ENCODE measurements at places on chromosomes 5 and 9.

DNA sequence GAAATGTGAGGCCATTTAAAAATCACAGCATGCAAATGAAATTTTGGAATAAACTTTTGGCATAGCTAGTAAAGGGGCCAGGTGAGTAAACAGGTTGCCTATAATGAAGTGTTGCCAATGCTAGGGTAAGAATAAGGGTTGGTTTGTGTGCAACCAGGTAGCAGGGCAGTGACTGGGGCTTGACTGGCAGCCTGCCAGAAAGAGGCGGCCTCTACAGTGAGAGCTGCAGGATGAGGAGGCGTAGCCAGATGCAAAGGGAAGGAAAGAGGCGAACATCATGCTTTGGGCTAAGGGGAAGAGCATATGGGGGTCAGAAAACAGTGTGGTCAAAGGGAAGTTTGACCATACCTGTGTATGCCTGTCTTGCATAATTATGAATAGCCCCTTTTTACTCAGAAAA, 70.6 kb downstream of the MAST4 start:
- no peak for DNase-seq

- DNase-seq = no peak
Measured at GRCh38 chr5:67106626-67107342, 89.8 kb downstream of the CD180 start.

DNA sequence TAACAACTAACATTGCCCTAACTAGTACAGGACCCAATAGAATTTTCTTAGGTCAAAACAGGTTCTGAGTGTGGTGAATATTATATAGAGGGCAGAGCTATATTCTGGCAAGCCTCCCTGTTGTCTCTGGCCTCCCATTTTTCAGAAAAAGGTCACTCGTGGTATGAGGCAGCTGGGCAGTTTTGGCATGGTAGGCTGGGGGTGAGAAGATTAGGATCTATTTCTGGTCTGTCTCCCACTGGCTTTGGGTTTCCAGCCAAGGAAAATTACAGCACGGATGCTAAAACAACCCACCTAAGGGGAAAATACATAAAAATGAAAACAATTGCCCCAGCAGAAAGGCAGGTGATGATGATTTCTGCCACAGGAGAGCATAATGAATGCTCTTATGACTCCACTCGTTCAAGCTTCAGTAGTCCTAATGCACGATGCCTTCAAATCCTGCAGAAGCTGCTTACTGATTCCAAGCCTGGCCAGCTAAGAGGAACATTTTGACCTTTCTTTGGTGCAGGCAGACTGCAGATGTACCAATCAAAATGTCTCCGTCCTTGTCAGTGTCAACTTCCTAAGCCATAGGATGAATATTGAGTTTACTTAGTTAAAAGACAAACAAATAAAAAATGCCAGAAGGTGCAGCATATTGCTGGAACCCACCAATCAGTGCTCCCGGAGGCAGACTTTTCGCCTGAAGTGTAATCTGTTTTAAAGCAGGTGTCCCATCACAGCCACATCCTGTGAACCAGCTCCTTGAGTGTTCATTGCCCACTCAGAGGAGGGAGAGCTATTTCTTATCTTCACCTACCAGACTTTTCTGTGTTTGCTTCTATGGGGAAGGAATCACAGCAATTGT, 435.4 kb downstream of the ZSWIM6 start:
- DNase-seq = no peak

DNA sequence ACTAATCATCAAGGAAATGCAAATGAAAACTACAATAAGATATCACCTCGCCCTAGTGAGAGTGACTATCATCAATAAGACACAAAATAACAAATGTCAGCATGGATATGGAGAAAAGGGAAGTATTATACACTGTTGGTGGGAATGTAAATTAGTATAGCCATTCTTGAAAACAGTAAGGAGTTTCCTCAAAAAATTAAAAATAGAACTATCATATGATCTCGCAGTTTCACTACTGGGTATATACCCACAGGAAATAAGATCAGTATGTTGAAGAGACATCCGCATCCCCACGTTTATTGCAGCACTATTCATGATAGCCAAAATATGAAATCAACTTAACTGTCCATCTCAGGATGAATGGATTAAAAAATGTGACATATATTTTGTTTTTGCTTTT, 31.6 kb upstream of the STK32A start:
- no peak for DNase-seq

- no peak for DNase-seq
Measured at GRCh38 chr9:105392531-105392930, 55.3 kb upstream of the FSD1L start.

- DNase-seq = no peak
Measured at GRCh38 chr5:65831276-65831675, 95.1 kb upstream of the ERBIN start.

- no peak for DNase-seq
Measured at GRCh38 chr5:170034231-170034630, 53.9 kb upstream of the INSYN2B start.

- DNase-seq = no peak
Measured at GRCh38 chr5:75330404-75330803, 6.6 kb upstream of the HMGCR start.

DNA sequence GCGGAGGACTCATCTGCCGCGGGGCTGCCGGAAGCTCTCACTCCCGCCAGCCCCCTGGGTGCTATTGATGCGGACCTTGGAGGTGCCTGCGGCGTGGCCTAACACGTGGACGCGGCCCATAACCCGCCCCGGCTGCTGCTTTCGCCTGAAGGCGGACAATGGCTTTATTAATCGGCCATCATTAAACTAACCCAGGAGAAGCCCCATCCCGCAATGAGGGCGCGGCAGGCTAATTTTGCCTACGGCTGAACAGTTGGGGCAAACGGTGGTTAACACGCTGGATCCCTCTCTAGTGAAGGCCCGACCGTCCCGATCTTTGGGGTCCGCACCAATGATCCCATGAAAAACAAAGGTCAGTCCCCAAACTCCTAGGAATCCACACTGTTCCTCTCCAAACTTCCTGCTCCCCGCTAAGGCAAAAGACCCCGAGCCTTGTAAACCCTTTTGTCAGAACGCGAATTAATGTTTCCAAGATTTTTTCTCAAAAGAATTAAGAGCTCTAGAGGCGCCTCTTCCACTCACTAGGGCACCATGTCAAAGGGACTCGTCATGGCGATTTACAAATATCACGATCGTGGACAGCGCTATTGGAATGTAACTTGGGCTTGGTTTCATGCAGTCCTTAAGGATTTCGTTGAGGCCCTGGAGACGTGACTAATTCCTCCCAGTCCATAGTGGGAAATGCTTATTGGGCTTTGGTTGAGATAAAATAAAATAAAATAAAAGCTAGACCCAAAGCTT, 193.1 kb downstream of the MEF2C start:
- DNase-seq = no peak

- DNase-seq = no peak
Measured at GRCh38 chr5:145554399-145554798, 280.7 kb downstream of the PRELID2 start.

DNA sequence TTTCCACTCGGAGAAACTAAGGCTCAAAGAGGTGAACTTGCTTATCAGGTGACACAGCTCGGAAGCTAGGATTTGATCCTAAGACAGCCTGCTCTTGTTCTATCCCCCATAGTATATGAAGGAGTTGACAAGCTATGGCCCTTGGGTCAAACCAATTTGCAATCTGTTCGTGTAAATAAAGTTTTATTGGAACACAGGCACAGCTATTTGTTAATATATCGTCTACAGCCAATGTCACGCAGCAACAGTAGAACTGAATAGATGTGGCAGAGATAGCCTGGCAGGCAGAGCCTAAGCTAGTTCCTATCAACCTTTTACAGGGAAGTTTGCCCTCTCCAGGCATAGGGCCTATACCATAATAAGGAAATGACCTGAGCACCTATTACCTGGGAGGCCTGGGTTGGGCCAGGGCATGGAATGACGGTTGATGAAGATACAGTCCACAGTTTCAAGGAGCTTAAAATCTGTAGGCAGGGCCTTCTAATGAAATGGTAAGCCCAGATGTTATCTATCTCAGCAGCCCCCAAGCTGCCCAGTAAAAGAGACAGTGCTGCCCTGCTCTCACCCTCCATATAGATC, 179.0 kb downstream of the TTLL11 start:
- DNase-seq = no peak

- DNase-seq = no peak
Measured at GRCh38 chr5:158117467-158118160, 258.7 kb upstream of the CLINT1 start.

DNA sequence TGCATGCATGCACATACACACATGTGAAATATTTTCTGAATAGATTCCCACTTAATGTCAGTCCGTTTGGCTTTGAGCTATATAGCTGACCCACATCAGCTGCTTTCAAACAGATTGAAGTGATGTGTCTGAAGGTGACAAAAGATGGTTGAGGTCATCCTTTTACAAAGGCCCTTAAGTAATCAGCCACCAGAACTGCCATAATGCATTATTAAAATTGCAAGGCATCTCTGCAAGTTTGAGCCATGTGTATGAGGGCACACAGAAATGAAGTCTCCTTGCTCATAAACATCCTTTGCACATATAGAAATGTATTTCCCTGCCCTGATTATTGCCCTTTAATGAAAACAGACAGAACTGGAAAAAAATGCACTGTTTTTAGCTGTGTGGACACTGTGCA, 1043.0 kb upstream of the C9orf72 start:
- DNase-seq = no peak

DNA sequence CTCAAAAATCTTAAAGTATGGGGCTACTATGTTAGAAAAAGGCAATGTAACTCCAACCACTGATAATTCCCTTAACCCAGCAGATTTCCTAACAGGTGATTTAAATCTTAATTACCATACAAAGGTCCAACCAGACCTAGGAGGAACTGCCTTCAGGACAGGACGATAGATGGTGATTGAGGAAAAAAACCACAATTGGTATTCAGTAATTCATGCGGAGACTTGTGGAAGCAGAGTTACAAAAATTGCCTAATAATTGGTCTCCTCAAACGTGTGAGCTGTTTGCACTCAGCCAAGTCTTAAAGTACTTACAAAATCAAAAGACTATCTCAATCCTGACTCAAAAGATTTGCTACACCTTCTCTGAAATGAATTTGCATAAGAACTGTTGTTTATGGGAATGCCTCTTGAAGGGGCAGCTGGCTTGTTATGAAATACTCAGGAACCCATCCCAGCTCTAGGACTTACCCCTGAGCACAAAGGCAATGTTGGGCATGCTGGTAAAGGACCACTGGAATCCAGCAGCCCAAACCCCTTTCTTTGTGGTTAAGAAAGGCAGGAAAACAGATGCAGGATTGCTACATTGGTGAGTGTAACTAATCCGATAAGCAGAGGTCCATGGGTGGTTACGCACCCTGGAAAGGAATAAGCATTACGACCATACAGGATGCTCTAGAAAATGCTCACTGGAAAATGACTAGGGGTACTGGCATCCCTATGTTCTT, 26.7 kb upstream of the EPB41L4A start:
- DNase-seq = no peak

- no peak for DNase-seq
Measured at GRCh38 chr9:134413112-134413715, 87.0 kb downstream of the RXRA start.

DNA sequence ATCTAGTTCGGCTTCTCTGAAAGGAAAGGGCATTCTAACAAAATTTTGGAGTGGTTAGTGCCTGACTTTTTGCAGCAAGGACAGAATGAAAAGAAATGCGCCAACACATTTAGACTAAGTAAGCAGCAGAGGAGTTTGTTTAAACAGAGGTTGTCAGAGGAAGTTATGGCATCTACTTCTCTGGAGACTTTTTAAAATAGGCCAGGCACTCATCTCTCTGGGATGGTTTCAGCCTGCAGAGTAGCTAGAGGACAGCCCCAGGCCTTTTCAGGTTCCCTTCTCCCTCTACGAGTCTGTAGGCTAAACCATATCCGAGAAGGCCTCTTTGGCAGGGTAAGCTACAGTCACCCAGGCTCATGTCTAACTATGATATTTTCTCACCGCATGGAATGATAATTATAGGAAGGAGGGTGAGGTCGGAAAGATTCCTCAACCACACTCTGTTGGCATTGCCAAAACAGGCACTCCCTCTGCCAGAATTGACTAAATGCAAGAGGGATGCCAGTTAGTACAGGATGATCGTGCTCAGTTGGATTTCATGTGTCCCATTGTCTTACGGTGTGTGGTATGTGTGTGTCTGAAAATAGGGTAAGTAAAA, 1.4 kb upstream of the CTXN3 start:
- no peak for DNase-seq

DNA sequence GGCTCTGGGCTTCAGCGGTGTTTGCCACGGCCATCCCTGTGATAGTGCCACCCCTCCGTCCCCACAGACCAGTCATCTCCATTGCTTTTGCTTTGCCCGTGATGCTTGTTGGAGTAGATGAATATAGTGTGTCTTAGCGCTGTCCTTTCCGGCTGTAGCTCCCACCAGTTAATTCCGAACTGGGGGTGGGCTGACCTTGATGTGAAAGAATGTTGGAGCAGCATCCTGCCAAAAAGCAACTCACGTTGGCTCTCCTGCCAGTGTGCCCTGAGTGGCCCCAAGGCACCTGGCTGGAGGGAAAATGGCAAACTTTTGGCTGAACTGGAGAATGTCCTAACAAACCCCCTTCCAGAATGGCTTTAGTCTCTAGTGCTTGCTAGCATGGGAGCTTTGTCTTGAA, 20.0 kb downstream of the CLTA start:
- no peak for DNase-seq

DNA sequence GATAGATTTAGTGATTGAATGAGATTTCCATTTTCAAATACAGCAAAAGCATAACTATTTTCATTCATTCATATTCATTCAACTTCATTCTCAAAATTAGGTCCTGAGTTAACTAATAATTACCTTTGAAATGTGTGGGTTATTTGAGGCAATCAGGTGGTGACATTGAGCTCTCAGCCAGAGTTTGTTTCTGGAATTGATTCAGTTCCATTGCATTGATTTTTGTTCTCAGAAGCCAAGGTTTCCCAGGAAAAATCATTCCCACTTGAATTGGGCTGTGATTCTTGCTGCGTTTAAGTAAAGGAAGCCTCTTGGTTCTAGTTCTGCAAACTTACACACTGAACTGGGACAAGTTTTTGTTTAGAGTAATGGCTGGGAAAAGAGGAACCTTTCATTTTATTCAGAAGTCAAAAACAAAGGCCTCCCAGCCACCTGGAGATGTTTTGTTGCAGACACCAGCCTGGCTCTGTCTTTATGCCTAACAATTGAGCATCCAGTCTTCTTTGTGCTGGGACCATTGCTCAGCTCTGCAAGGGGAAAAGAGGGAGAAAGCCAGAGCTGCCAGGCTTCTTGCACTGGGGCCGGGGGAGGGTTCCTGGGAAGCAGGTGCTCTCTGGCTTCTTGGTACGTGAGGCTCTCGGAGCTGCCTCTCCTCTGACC, 198.6 kb downstream of the TRIO start:
- no peak for DNase-seq

Measured in chondrocyte (in vitro differentiated cells).